Stimulated activated CD4-positive, alpha-beta T cell treated with anti-CD3 and anti-CD28 coated beads, Interleukin-4, amount 100 ng/mL, for 4 hours (primary cell): ENCODE measurements at places on chromosomes 12 and 14.
A peak's percentile ranks its signal among the peaks of the same experiment; 100 is the strongest.

DNA sequence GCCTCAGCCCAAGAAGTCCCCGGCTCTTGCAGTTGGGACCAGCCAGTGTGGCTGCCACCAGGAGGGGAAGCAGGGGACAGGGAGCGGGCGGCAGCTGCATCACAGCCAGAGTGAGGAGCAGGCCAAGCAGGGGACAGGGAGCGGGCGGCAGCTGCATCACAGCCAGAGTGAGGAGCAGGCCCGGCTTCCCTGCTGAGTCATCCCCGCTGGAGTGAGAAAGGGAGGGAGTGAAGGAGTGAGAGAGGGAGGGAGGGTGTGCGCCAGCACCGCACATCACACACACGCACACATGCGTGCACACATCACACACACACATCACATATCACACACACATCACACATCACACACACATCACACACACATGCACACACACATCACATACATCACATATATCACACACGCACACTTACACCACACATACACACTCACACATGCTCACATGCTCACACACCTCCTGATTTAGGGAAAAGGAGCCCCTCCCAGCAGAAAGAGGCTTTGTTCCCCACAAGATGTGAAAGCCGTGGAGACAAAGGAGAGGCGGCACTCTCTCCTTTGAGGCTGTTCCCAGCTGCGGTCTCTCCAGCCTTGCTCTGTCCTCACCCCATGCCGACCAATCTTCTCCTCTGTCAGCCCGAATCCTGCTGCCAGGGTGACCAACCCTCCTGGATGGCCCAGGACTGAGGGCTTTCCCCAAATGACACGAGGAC, 16.7 kb upstream of the ZDHHC22 start:
- no peak for DNase-seq

DNA sequence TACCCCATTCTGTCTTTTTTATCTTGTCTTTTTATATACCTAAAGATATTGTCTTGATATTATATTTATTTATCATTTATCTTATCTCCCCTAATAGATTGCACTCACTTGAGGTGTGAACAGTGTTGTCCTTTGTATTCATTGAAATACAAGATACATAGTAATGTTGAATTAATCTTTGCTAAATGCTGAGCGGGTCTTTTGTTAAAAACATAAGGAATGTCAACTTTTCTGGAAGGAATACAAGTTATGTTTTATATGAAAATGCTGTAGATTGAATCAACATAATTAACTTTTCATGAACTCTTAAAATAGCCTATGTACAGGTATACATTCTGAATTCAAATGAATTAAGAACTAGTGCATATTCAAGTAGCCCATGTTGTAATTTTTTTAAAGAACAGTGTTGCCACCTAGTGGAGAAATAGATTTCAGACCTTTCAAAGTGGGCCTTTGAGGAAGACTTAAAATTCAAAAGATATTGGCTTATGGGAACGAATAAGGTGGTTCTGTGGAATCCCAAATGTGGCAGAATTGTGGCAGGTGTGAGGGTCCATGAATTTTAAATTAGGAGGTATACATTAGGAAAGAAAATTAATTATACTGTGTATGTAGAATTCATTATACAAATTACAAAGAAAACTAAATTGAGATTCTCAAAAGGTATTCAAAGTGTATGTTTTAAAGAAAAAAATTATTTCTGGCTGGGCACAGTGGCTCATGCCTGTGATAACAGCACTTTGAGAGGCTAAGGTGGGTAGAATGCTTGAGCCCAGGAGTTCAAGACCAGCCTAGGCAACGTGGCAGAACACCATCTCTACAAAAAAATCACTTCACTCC, 19.1 kb downstream of the BBOF1 start:
- no peak for DNase-seq

- no peak for DNase-seq
Measured at GRCh38 chr14:76413106-76413961, 37.4 kb downstream of the ESRRB start.

DNA sequence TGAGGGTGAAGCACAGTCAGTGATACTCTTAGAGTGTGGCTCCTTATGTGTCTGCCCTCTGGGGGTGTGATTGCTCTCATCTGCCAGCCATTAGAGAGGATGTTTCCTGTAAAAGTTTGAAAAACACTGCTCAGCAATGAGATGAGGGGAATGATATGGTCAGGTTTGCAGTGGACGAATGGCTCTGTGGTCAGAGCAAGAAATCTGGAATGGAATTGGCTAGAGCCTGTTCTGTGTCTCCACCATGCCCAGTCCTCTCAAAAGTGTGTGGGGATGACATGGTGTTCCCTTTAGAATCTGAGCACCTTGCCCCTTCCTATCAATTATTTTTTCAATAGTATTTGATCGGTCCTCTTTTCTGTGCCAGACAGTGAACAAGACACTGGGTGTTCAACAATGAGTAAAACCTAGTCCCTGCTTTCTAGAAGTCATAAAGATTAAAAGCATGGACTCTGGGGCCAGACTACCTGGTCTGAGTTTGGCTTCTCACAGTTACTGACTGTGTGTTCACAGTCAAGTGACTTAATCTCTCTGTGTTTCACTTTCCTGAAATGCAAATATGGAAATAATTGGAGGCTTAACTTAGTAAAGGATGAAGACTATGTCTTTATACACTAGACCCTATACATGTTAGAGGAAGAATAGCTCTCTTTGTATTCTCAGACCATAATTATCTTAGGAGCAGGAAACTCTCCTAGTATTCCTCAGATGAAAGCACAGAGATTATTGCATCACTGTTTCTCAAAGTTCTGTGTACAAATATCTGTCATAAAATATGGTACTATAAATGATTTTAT, 1.6 kb downstream of the ACSS3 start:
- DNase-seq: no peak

DNA sequence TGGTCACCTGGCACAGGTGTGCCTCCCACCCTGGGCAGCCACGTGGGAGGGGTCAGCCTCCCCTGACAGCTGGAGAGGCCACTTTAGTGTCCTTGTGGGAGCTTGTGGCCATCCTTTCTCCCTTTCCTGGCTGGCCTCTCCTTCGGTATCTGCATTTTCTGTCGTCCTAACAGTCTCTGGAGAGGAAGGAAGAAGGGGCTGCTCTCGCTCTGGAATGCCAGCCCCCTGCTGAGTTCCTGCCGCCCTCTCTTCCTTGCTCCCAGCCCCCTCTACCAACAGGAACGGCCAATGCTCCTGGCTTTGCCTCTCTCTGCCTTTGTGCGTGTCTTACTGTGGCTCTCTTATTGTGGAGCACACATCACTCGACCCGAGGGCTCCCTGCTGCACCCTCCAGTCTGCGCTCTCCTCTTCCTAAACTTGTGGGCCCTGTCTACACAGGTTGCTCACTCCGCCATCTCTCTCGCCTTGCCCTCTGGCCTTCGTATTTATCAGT, 70.8 kb downstream of the FBXL14 start:
- DNase-seq: no peak

- no peak for DNase-seq
Measured at GRCh38 chr12:112183141-112184021, 58.0 kb downstream of the TRAFD1 start.

DNA sequence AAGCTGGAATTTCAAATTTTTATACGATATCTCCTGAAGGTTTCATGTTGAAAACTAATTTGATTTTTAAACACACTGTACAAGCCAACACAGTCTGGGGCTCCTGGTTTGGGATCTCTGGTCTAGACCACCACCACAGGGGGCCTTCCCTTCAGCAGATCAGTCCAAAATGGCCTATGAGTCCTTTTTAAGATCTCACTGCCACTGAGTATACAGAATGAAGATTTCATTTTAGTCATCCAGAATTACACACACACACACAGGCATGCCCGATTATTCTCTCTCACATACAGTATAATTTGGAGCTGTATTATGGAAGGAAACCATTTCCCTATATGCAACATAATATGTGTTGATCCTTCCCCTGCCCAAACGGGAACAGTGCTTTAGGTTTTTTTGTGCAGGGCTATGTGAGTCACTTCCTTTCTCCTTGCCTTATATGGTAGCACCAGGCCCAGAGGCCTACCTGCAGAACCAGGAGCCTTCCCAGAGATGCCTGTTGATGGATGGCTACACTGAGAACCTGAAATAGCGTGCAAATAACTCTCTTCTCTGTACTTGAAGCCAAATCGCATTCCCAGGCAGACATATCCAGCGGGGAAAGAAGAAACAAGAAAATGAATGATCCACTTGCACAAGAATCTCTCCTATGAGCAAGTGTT, 28.1 kb upstream of the WNK1 start:
- no peak for DNase-seq

DNA sequence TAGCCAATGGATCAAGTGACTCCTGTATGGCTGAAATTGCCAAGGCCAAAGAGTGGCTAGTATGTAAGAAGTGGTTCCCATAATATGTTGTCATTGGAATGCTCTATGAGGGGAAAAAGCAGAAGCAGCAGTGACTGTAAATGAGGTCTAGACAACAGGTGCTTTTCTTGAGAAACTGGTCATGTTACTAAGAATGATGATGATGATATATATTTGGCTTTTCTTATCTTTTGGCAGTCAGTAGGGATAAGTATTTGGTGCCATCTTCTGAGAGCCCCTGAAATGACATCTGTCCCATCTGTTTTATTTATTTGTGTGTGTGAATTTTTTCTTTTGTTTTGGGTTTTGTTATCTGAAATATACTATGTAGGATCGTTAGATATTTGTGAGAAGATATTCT, 141.7 kb downstream of the SYT1 start:
- DNase-seq: no peak

- no peak for DNase-seq
Measured at GRCh38 chr12:87866578-87867292, 162.5 kb downstream of the C12orf50 start.

DNA sequence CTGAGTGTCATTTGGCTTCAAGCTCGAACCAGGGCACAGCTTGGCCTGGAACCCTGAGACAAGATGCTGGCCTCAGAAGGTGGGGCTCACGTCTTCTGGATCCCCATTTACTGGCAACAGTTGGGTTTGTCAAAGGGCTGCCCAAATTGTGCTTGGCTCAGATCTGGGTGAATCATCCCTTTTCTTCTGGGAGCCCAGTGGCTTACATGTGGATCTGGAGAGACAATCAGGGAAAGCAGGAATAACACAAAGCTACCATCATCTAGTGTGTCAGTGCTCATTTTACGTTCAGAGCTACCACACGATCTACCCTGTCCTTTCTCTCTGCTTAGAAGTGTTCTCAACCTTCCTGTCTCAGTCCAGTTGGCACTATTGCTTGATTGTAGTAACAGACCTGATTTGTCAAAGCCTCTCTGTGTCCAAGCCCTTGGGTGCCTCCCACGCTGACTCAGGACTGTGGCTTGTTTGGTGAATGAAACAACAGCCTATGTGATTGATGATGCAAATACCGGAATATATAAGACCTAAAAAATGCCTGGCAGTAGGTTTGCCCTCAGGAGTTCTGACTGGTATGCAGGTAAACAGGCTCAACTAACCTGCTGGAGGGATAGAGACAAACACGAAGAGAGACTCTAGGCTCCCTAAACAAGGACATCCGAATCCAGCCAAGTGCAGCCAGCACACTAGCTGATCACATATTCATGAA, 974.3 kb downstream of the VRK1 start:
- DNase-seq: no peak

DNA sequence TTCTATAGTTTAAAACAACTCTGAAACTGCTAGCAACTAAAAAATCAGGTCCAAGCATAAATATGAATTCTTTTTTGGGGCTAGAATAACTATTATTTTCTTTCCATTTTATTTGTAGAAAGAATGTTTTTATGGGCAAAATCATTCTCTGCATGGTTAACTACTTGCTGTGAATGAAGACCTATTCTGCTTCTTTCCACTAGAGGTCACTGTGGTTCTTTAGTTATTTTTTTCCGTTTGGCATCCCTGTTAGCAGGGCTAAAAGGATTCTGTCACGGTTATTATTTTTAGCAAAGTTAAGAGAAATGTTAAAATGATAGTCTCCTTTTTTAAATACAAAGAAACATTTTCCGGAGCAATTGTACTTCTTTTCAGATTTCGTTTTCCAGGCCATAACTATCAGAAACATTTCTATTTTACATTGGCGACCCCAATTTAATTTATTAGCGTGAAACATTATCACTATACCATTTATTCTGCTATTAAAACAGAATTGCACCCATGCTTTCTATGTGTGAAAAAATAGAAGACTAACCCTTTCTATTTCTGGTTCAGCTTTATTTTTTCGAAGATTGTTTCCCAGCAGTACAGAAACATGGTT, 404.8 kb downstream of the ATP23 start:
- DNase-seq: no peak

GRCh38 chr12:13210236-13211190, 14.0 kb downstream of the EMP1 start:
- no peak for DNase-seq

- no peak for DNase-seq
Measured at GRCh38 chr12:76634133-76634532, 74.6 kb upstream of the OSBPL8 start.

- no peak for DNase-seq
Measured at GRCh38 chr12:6961695-6962284, 8.7 kb downstream of the PHB2 start.

GRCh38 chr14:104650057-104650980, 39.1 kb upstream of the INF2 start:
- peak; percentile 66 for DNase-seq

- no peak for DNase-seq
Measured at GRCh38 chr12:108948367-108948766, 68.5 kb downstream of the DAO start.

- DNase-seq: no peak
Measured at GRCh38 chr12:107318556-107318805, 225.1 kb upstream of the CRY1 start.

GRCh38 chr12:96194971-96195844, 1.0 kb downstream of the ELK3 start:
- peak; percentile 61 for DNase-seq

DNA sequence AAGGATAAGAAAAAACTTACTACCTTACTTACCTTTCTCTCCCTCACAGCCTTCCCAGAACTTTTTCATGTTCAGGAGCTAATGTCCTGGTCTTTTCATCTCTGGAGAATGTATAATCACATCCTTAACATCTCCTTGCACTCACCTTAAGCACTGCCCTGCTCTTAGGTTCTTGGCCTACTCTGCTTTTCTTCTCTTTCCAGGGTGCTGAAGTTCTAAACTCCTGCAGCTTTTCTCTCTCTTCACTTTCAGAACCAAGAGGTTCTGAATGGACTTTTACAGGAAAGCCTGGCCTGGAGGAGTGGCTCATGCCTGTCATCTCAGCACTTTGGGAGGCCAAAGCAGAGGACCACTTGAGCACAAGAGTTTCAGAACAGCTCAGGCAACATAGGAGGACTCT, 101.9 kb downstream of the TMTC2 start:
- DNase-seq: no peak

DNA sequence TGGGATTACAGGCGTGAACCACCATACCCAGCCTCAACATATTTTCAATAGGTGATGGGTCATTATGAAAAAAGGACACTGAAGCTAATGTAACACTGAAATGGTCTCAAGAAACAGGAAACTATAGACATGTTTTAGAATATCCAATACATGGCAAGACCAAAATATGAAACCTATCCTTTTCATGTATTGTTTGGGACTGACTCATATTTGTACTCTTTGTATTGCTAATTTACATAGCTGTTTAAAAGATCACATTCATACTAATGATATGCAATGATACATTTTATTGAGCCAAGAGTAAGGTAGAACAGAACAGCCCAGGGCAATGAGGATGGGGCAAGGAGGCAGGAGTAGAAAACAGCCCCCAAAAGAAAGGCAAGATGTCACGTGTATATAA, 32.6 kb downstream of the RESF1 start:
- no peak for DNase-seq

- DNase-seq: no peak
Measured at GRCh38 chr14:102768223-102769048, 8.8 kb upstream of the TRAF3 start.
